Central memory CD8-positive, alpha-beta T cell (primary cell): ENCODE measurements at places on chromosomes 4 and X.

DNA sequence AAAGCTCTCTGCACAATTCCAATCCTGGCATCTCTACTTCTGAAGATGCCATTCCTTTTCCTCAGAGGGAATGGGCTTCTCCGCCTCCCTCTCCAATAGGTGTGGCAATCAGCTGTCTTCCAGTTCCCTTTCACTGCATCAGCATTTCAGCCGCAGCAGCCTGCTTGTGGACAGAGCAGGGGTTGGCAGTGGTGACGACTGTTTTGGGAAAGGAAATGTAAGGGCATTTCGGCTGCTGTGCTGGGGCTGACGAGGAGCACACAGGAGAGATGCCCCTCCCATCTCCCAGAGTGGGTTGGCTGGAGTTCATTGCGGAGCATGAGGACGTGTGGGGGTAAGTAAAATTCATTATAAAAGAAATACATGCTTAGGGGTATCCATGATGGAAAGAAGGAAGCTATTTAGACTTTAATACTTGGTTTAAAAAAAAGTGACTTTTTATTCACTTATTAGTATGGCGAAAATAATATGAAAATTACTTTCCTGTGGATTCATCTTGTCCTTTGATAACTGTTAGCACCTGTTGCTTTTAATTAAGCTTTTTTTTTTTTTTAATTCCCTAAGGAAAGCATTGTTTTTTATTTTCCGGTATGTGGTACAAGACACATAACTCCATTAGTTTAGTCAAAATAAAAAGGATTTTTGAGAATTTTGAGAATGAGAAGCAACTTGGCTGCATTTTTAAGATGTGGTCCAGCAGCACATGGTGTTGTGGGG lies at the start of gene LIMCH1:
Gene LIMCH1 (plus strand): TSS at position 141 of the 717 bp plus-strand sequence. CDS start 67,839 bp downstream, outside the sequence.
- DNase-seq, result no peak

GRCh38 chrX:34437586-34437985 lies 219.5 kb downstream of the TMEM47 start:
- no peak for DNase-seq

DNA sequence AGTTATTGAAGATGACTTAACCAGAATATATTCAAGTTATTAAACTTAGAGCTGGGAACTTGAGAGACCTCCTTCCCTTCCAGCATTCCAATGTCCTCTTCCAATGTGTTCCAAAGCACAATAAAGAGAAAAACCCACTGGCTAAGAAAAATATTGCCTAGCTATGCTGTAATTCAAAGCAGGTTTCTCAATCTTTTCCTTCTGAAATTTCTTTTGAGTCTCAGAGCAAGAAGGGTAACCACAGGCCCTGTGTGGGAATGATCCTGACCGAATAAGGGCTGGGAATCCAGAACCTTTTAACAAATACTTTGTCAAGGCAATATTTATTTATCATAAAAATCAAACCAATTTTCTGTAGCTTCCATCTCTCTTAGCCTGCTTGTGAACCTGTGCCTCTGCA lies 150.7 kb upstream of the SFRP2 start:
- no peak for DNase-seq

GRCh38 chrX:72604705-72605104 lies 32.1 kb upstream of the HDAC8 start:
- DNase-seq, result no peak

DNA sequence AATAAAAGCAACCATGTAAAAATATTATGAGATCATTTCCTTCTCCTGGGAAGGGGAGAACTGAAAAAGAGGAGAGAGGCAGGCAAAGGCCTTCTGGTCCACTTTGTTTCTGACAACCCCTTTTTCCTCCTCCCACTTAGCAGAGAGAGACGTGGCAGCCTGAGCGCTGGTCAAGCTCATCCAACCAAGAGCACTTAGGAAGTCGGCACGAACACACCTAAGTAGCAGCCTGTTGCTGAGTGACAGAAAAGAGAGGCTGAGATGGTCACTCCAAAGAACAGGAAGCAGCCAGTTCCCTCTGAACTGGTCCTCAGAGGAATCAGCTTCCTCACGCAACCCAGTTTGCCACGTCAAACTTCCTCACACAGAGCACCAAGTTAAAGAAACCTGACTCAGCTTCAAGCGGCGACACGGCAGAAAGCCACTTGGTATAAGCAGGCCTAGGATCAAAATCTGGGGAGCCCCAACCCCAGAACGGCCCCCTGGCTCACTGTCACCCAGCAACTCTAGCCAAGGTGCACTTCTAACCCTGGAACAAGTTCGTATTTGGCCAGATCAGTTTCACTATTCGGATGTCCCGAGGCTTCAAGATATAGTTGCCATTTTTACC lies 861 bp downstream of the SEC24D start:
- no peak for DNase-seq

- DNase-seq, result no peak
These were observed 27.7 kb upstream of the VCX start for GRCh38 chrX:7815166-7815805.

DNA sequence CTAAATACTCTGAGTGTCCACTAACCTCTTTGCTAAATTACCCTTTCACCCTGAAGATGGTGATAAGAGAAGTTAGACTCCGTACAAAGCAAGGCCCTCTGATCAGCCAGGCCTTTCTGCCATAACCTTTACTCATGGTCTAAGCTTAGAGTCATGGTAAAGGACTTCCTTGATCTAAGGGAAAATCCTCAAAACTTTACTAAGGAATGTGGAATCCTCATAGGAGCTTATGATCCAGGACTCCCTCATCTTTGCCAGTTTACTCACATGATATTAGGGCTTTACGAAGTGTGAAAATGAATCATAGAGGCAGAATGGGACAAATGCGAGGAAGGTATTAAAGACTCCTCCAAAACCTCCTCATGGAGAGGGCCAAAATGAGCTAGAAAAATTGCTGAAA lies 7.9 kb upstream of the FAM13A start:
- no peak for DNase-seq

- DNase-seq, result no peak
These were observed 187.0 kb upstream of the LDB2 start for GRCh38 chr4:17085416-17085815.

GRCh38 chr4:79074040-79074439 lies 134.8 kb upstream of the PAQR3 start:
- no peak for DNase-seq

DNA sequence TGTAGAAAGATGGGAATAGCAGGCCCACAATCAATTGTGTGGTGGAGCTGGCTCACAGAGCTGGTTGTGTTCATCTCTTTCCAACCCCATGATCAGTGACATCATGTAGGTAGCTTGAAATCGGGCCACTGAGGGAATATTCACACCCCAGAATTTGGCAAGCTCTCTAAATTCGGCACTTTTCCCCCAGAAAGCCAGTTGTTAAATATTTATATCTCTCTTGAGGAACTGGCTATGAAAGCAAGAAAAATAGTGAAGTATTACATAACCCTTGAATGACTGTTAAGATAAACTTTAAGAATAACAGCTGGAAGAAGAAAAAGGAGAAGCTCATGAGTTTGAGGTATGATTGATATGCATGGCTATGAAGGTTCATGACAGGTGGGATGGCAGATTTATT lies 38.9 kb downstream of the GPRIN3 start:
- DNase-seq, result no peak

GRCh38 chr4:117063961-117064696 lies 21.2 kb downstream of the TRAM1L1 start:
- DNase-seq, result no peak

- no peak for DNase-seq
These were observed 8.0 kb upstream of the BANK1 start for GRCh38 chr4:101782546-101782945.
